ENCODE measurements at places on chromosomes 11 and 22.

- no peak for DNase-seq
These were observed 23.8 kb downstream of the DRD4 start for GRCh38 chr11:660681-661444.

DNA sequence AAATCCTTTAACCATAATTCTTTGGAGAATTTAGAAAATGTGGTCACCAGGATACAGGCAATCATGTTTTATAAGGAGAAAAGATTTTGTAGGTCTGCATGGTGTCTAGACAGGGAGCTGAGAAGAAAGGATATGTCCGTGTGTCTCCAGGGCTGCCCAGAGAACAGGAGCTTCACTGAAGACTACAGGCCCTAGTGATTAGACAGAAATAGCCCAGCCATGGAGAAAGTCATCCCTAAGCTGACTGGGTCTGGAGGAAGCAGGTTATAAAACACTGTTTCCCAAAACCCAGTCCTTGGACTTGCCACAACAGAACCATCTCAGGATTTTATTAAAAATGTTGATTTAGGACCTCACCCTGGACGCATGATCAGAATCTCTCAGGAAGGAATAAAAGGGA, 84.4 kb downstream of the GALNT18 start:
- no peak for DNase-seq

- DNase-seq, result no peak
These were observed 18.5 kb downstream of the MMP13 start for GRCh38 chr11:102936864-102937509.

DNA sequence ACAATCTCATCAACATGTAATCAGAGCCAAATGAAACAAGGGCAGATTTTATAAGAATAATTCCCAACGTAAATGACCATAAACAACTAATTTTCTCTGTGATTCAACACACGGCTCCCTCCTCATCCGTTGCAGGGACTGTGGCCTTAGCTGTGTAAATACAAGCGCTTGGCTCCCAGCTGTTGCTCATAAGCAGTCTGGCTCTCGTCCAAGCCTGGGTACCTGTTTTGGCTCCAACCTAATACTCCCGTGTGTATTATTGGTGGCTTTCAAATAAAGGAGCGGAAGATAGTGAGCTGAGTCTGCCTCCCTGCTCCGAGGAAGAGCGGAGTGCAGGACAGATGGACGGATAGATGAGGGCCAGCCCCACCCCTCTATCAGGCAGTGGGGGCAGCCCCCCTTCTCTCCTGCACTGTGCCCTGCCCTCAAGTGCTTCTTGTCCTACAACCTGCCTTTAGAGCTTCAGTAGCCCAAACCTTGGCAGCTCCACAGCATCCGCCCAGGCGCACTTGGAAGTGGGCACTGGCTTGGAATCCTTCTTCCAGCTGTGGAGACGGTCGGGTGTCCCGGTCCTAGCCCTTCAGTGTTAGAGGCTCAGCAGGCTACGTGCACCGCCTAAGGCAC, 670.9 kb downstream of the BRD1 start:
- DNase-seq, result no peak

DNA sequence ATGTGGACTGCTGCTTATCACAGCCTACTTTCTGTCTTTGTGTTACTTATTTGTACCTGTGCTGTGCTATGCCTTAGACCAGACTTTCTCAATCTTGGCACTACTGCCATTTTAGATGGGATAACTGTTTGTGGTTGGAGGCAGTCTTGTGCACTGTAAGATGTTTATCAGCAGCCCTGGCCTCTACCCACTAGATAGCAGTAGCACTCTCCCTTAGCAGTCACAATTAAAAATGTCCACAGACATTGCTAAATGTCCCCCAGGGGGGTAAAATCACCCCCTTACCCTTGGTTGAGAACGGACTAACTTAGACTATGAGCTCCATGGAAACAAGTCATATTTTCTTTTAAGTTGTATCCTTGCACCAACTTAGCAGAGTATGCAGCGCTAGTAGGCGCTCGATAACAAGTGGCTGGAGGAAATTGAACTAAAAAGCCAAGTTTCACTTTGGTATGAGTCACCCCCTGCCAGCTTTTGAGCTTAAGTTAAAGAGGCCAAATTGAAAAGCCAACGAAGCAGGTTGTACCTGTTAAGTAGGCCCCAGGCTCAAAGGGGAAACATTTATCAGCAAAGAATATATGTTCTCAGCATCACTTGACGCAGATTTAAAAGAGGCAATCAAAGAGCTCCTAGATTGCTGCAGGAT, 304.8 kb upstream of the SORL1-AS1 start:
- peak; percentile 13 for DNase-seq

DNA sequence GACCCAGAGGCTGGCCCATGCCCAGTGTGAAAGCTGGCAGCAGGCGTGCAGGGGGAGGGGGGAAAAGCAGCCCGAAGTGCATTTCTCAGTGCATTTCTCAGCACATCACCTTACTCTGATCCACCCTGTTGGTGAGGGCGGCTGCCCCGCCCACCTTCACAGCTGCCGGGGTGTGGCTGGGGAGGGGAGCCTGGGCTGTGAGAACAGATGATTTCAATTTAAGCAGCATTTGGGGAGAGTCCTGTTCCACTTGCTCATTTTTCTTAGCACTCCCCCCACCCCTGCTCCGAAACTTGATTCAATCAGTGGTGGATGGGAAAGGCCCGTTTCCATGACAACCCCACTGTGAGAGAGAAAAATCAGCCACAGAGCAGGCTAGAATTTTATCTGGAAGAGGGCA, 84.8 kb downstream of the SNX19 start:
- no peak for DNase-seq

- no peak for DNase-seq
These were observed at the start of gene SLC16A8 for GRCh38 chr22:38083931-38084631. Gene SLC16A8, minus strand, starts transcription at chr22:38084184. Its CDS starts 1,311 bp downstream, at chr22:38082873.

DNA sequence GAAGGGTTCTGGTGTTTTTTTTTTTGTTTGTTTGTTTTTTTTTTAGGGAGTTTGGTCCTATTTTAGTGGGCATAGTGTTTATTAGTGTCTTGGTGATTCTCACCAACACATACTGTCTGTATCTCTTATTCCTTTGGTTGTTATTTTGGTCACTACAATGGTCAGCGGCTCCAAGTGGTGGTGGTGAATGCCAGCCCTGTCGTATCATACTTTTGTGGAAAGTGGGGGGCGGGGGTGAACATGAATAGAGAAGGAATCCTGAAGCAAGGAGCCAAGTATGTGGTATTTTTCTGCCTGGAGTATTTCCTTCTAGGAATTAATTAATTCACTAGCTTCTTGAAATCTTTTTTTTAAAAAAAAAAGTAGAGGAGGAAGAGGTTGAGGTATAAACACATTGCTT, 79.6 kb downstream of the GRK3 start:
- DNase-seq, result no peak

- DNase-seq, result no peak
These were observed 193.0 kb downstream of the MSANTD4 start for GRCh38 chr11:105829084-105829483.

DNA sequence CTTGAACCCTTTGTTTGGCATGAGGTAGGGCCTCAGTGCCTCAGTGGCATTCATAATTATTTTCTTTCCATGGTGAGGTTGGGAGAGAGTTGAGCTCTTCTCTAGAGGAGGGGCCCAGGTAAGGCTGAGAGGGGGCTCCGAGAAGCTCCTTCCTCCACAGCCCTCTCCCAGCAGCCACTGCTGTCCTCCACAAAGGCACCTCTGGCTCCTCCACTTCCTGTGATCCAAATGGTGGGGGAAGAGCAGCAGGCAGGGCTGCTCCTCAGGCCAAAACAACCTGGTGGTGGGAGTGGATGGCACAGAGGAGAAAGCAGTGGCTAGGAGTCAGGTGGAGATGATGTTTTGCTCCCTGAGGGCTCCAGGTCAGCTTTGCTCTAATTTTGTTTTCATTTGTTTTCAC, 13.3 kb downstream of the ROBO4 start:
- no peak for DNase-seq

DNA sequence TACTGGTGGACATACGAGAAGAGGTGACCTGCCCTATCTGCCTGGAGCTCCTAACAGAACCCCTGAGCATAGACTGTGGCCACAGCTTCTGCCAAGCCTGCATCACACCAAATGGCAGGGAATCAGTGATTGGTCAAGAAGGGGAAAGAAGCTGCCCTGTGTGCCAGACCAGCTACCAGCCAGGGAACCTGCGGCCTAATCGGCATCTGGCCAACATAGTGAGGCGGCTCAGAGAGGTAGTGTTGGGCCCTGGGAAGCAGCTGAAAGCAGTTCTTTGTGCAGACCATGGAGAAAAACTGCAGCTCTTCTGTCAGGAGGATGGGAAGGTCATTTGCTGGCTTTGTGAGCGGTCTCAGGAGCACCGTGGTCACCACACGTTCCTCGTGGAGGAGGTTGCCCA, 6.9 kb downstream of the TRIM6 start:
- no peak for DNase-seq

DNA sequence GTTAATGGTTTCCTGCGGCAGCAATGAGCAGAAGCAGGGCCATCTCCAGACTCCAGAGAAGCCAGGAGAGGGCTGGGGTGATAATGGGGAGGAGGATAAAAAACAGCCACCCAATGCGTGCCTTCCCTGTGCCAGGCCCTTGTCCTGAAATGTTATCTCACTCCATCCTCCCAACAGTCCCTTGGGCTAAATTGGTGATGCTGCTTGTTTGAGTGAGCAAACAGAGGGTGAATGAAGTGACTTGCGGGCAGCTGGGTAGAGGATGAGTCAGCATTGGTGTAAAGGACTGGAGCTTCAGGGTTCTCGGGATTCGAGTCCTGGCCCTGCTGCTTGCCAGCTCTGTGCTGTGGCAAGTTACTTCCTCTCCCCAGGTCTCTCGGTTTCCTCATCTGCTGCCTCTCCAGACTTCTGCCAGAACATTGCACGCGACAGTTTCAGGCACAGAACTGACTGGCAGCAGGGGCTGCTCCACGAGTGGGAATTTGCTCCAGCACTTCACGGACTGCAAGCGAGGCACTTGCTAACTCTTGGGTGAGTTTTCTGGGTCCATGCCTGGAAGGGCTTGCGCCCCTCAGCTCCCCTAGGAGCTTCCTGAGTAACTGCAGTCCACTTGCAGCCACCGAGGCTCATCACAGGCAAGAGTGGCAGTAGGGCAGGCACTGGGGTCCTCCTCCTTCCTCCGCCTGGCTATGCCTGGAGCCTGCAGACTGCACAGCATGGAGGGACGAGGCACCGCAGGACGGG, at the start of gene P2RY6:
TSS of gene P2RY6 (plus strand) at position 403 of the 744 bp plus-strand sequence. CDS start 24,181 bp downstream, outside the sequence.
- DNase-seq, result peak; percentile 79

GRCh38 chr22:38707346-38707745, 1.6 kb downstream of the GTPBP1 start:
- DNase-seq, result peak; percentile 85
